ENCODE measurements at places on chromosomes 7 and 10.

DNA sequence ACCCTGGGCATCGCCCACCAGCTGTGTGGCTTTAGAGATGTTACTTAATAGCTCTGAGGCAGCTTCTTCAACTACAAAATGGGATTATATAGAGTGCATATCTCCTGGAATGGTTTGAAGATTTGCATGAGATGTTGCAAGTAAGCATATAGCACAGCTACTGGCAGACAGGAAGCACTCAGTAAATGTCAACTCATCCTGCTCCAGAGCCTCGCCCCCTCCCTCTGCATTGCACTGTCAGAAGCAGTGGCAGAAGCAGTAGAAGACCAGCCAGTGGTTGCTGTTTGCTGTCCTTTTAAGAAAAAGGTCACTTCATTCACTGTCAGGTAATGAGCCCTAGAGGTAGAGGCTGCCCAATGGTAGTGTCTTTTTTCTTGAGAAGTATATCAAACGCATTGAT lies 180.0 kb upstream of the GHITM start:
- DNase-seq: no peak

GRCh38 chr7:143013893-143014292 lies 13.0 kb downstream of the OR9A2 start:
- no peak for DNase-seq

- DNase-seq: no peak
Measured at GRCh38 chr10:78868861-78869260, 199.9 kb upstream of the ZMIZ1 start.

- DNase-seq: no peak
Measured at GRCh38 chr10:71218046-71218650, 5.8 kb downstream of the UNC5B start.

DNA sequence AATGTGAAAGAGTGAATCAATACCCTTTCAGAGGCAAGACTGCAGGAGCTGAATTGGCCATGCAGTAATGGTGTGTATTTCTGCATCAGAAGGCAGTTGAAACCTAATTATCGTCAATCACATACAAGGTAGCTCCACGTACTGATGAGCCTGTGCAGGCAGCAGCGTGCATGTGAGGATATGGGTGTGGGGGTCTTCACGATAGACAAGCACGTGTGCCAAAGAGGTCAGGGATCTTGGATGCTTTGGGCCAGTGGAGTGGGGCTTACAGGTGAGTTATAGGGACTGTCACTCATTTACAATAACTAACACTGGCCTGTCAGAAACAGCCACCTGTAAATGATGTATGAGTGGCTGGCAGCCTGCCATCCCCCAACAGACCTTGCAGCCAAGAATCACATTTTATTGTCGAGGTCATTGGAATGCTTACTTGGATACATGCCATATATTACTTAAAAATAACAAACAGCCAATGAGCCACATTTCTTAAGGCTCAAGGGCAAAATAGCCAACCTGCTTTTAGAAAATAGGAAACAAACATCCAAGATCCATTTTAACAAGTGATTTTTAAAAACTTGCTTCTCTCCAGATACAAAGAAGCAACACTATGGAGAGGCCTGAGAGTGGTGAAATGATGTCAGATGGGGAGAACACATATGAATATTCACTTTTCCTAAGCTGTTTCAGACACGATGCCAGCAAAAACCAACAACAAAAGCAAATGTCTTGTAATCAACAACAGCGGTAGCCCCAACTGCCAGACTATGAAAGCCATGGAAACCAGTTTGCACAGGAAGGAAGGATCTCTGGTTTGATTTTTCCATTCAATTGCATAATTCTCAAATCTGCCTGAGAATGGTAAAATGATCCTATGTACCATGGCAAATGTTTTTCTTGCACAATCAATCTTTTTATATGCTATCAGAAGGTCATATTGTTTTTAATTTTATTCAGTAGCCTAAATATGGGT lies 210.7 kb downstream of the SKAP2 start:
- DNase-seq: no peak

DNA sequence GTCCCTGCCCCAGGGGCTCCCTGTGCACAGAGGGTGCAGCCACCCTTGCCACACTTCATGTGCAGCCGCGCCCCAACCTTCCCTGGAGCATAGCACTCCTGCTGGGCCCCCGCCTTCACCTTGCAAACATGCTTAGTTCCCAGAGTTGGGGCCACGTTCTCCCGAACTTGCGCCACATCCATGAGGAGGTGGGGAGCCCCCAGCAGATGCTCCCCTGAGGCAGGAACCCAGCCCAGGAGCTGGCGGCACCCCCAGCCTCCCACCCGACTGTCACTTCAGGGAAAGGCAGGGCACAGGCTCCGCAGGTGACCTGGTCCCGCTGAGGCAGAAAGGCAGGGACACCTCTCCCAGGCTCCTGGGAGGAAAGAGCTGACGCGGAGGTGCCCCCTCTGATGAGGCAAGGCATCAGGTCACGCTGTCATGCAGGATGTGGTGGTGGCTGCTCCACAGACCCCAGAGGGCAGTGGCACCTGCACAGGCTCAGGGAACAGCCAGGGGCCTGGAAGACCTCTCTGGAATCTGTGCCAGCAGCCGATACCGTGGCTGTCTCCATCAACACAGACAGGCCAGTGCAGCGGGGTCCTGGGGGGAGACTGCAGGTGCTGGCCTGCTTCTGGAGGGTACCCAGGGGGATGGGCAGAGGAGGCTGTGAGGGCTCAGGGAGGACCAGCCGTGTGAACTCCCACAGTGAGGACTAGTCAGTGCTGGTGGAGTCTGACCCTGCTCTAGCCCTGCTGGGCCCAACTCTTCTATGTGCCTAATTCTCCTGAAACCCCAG lies 221.3 kb downstream of the MAD1L1 start:
- DNase-seq: no peak

DNA sequence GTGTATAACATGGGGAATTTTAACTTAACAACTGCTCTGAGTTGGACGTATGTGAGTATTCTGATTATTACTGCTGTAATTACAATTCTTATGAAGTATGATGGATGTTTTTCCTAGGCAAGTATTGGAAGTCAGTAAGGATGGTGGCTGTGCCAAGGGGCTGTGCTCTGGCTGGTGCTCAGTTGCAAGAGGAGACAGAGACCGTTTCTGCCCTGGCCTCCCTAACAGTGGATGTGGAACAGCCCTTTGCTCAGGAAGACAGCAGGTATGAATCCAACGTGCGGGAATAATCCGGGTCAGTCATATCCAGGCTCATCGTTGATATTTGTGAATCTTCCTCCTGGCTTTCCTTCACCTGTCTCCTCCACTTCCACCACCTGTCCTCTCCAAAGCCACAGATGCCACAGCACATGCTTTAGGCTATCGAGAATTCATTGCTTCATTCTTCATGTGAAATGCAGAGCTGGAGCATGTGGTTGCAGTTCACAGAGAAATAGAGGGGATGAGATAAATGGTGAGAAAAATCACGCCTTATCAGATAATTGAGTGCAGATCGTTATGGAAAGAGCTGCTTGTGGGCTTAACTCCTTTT lies 141.7 kb downstream of the TWIST1 start:
- no peak for DNase-seq

- no peak for DNase-seq
Measured at GRCh38 chr10:132248455-132249225, 59.1 kb downstream of the STK32C start.

DNA sequence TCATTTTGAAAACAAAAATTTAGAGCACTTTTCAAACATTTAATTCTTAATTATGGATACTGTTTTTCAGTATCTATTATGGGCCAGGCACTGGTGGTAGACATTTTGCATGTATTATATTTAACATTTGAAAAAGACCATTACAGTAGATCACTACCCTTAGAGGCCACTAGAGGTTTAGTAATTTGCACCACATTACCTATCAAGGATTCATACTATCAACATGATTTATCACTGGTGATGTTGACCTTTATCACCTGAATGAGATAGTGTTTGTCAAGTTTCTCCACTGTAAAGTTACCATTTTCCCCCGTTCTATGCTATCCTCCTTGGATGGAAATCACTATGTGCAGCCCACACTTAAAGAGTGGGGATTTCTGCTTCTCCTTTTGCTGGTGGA lies 4.4 kb upstream of the SNX13 start:
- DNase-seq: no peak

- DNase-seq: no peak
Measured at GRCh38 chr10:89836840-89837164, 135.4 kb downstream of the KIF20B start.

DNA sequence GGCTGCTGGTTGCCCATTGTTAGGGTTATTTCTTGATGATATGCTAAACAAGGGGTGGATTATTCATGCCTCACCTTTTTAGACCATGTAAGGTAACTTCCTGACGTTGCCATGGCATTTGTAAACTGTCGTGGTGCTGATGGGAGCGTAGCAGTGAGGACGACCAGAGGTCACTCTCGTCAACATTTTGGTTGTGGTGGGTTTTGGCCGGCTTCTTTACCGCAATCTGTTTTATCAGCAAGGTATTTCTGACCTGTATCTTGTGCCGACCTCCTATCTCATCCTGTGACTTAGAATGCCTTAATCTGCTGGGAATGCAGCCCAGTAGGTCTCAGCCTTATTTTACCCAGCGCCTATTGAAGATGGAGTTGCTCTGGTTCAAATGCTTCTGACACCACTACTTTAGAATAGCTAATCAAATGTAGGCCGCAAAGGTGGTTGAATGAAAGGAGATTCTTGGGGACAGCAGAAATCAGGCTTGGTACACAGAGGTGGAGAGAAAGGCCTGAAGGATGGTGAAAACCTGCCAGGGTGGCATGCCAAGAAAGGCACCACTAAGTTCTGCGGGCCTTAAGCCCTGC lies 17.9 kb upstream of the SMO start:
- DNase-seq: no peak

- no peak for DNase-seq
Measured at GRCh38 chr7:133568544-133568943, 315.7 kb downstream of the EXOC4 start.

DNA sequence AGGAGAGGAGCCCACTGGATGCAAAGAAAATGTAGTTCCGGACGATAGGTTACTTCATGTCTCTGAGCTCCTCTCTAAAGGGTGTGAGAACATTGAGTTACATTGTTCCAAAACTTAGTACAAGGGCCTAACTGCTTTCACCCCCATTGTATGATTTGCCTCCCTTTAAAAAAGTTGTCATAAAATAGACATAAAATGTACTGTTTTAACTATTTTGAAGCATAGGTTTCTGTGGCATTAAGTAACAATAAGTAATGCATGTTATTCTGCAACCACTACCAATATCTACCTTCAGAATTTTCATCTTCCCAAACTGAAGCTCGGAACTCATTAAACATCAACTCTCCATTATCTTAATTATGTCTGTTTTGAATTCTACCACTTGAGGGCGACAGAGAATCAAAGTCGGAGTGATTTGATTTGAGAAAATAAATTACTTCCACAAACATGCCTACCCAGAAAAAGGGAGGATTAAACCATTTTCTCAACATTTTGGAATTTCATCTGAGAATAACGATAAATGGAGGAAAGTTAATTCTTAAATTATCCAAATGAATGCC lies 2.7 kb downstream of the IGFBP1 start:
- DNase-seq: no peak

- DNase-seq: no peak
Measured at GRCh38 chr7:43111630-43112458, 603 bp upstream of the HECW1 start.

DNA sequence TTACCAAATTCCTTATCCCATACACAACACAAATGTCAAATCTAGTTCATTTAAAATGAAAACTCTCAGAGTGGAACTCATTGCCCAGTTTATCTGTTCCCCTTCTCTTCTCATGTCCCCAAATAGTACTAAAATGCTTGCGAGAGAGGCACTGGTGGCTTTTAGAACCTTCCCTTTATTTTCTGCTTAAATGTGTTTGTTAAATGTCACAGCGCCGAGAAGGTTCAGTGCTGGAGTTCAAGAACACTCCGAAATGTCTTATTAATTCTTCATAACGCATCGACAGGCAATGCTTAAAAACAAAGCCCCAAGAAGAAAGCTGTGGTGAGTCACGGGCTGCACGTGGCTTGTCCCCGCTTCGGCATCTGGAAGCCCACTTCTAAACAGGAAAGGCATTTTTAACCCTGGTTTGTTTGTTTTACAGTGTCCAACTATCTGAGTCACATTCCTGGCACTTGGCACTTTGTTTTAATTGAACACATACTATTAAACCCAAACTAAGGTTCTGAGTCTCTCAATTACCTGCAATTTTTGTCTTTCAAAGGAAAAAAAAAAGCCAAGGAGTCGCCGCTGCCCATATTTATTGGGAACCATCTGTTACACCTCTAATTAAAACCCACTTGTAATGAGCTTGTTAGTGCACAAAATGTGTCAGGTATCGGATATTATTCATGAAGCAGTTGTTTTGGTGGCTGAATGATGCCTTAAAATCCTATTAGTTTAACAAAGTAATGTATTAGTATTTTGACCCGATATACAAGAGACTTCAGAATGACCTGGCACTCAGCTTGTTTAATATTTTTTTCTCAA lies 49.9 kb upstream of the MGMT start:
- DNase-seq: no peak

GRCh38 chr7:141549582-141549981 lies 1.6 kb upstream of the AGK start:
- DNase-seq: no peak

DNA sequence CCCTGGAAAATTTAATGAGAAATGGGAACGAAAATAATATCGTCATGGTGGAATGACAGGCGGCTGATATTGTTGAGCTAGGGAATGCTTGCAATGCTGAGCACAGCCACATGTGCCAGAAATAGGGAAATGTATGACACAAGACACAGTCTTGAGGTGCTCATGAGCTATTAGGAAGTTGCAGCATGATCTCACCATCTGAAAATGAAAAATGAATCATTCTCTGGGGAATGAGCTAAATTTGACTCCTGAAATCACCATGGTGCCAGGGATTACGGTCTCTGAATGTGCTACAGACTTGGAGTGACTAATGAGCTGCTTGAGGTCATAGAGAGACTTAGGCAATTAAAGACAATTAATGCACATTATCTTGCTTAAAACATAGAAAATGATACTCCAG lies 845.0 kb downstream of the CNTNAP2 start:
- no peak for DNase-seq

- no peak for DNase-seq
Measured at GRCh38 chr7:94633687-94634086, 22.2 kb downstream of the SGCE start.

DNA sequence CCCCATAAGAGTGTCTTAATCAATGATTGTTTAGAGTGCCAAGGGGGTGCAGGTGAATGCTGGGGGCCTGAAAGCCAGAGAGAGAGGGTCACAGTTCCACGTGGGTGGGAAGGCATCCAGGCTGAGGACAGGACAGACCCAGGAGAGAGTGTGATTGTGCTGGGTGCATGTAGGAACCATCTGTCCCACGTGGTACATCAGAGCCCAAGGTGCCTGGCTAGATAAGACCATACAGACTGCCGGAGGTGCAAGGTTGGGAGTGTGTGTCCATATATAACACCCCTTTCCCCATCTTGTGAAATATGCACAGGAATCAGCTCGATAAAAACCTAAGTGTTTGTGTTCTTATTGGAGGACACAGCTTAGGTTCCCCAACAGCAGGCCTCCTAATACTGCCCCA lies 85.5 kb downstream of the WIPF3 start:
- no peak for DNase-seq

- no peak for DNase-seq
Measured at GRCh38 chr10:109922358-109922975, 844 bp downstream of the XPNPEP1 start.

- no peak for DNase-seq
Measured at GRCh38 chr7:24427048-24427447, 143.1 kb downstream of the NPY start.

Data from stimulated activated CD8-positive, alpha-beta memory T cell treated with anti-CD3 and anti-CD28 coated beads, Interleukin-4, amount 100 ng/mL, for 4 hours (primary cell).